ENCODE measurements at places on chromosomes 1 and 21.
A peak's percentile ranks its signal among the peaks of the same experiment; 100 is the strongest.

- DNase-seq, result peak; percentile 62
Observed at GRCh38 chr1:209248649-209249279, 334.8 kb upstream of the CAMK1G start.

DNA sequence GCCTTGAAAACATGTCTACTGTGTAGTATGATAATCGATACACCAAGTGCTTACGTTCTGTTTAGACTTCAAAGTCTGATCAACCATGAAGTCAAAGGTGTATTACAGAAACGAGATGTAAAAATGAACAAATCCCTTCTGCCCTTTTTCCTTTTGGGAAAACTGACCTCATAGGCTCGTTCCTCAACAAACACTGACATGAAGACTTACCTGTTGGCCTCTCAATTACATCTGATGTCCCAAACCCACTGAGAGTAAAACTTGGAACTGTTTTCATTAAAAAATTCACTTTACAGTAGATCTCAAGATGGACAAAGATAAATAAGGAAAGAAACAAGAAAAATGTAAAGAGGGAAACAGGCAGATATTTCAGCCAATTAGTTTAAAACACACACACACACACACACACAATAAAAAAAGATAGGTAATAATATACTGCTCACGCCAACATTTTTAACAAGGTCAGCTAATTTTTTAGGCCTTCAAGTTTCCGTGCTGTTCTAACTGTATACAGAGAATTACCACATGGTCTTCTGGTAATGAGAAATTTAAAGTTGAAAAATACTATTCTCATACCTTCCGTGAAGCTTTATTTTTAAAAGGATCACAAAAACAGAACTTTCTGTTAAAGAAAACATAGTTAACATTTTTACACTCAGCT is 2.1 kb downstream of the HMGN1 start:
- DNase-seq, result no peak

DNA sequence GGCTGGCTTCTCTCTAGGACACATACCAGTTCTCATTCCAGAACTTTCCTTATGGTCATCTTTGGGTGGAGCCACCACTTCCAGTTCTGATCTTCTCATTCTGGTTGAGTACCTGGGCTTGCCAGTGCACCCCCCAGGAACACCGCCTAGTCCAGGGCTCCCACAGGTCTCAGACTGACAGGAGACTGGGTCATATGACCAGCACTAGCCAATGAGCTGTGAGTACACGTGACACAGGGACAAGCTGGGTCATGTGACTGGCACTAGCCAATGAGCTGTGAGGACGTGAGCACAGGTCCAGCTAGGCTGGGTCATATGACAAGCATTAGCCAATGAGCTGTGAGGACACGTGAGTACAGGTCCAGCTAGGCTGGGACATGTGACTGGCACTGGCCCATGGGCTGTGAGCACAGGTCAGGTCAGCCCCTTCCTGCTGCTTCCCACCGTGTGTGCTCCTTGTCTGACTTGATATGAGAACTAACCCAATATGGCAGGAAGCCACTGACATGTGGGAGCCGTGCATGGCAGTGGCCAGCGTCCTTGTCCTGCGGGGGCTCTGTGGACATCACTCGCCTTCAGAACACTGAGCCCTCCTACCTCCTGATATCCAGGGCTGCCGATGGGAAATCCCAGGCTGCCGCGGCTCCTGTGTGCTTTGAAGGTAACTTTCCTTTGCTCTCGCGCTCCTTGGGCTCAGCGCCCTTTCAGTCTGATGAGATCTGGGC is 22.7 kb downstream of the KRTAP10-1 start:
- peak; percentile 50 for DNase-seq

DNA sequence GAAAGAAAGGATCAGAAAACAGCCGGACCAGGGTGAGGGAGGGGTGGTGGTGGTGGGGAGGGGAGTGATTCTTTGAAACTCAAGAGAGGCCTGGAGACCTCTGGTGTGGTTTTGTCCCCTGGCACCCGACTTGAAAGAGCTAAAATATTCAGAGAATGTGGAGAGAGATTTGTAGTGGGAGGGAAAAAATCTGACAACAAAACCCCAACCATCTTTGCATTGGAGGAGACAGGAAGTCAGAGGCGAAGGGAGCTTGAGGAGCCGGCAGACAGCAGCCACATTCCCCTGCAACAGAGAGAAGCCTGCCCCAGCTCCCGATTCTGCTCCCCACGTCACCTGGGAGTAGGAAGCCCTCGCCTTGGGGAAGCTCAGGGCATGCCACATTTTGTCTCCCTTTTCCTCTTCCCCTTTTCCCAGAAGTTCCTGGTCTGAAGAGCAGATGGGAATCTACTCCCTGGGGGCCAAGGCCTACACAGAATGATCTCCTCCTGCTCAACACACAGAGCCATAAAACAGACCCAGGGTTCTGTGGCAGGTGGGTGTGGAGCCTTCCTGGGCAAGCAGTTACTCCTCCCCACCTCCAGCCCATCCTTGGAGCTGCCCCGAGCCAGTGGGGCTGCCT is 84.9 kb downstream of the ITPKB start:
- peak; percentile 38 for DNase-seq

DNA sequence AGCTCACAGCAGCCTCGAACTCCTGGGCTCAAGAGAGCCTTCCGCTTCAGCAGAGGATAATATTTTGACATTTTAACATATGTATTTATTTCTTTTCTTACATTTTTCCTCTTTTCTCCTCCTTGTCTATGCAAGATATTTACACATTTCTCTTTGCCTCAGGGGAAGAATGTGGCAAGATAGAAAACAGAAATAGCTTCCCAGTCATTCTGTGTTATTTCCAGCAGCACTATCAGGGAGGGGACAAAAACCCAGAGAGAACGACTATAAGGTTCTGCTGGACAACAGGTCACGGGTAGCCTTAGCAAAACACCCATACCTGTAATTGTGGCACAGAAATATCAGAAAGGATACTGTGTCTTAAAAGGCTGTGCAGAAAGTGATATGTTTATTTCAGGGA is 7.9 kb downstream of the CD1D start:
- DNase-seq, result no peak

DNA sequence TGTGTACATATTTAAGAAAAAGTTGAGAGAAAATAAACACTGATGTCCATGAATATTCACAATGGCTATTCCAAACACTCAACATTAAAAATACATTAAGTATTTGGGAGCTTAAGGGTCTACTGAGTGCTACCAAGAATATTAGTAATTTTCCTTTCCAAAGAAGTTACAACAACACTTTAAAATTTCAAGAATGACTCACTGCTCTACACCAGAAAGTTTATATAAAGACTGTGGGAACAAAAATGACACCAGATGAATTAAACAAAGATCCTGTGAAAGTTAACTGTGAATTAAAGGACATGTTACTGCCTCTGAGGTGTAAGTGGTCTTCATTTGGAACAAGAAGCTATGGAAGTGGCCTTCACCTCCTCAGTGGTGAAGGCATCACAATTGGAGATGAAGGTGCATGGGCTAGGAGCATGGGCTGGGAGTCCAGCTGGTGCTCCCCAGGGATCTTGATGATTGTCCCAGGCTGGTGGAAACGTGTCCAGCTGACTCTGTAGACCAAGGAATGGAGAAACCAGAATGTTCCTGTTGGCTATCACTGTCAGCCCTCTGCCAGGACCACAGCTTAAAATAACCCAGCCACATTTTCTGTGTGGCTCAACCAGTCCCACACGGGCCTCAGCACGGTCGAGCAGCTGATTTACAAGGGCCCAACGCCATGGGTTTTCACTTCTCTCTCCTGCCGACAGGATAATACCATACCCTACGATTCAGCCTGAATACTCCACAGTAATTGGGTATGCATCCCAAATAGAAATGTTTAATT is 28.8 kb downstream of the TAF5L start:
- peak; percentile 71 for DNase-seq

GRCh38 chr1:39132505-39133339 is 71.8 kb upstream of the MACF1 start:
- DNase-seq, result no peak

DNA sequence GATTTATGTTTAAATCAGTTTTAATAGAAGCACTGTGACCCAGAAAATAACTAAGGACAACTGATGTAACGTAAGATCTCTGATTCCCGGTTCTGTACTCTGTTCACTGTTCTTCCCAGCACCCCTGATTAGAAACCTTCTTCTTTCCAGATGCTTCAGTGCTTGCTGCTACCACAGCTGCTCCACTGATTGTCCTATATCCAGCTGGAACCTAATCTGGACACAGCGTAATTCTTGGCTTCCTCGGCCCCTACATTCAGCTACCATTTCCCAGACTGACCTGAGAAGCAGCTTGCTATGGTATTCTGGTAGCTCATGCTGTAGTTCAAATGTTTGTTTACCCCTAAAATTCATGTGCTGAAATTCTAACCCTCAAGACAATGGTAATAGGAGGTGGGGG is 302.7 kb downstream of the GRIK1 start:
- DNase-seq, result no peak

DNA sequence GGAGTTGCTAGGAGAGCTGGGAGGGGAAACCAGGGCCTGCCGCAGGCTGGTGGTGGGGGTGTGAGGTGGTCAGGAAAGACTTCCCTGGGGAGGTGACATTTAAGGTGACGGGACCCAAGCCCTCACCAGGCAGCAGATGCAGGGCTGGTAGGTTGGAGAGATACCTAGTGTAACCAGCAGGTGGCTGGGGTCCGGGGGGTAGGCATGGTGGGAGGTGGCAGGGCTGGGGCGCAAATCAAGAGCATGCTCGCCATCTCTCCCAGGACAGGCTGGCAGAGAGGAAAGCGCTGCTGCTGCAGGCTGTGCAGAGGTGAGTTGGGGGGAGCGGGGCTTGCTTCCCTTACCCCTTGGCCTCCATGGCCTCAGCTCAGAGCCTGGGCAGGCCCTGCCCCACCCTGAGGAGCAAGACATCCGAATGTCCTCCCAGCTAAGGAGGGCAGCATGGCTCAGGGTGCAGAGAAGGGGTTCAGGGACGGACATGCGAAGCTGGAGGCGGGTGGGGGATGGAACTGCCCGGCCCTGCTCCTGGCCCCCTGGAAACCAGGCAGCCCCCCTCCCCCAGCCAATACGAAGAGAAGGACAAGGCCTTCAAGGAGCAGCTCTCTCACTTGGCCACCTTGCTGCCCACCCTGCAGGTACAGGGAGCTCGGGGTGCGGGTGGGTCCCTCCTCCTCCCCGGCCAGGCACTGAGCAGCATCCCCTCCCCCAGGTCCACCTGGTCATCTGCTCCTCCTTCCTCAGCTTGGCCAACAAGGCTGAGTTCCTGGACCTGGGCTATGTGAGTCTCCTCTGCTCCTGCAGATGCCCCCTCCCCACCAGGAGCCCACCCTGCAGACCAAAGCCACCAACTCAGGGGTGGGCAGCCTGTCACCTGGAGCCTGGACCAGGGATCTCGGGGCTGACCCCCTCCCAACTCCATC is 4.0 kb downstream of the RNF207 start:
- DNase-seq, result no peak

GRCh38 chr1:223226271-223226670 is 83.2 kb upstream of the TLR5 start:
- DNase-seq, result no peak

DNA sequence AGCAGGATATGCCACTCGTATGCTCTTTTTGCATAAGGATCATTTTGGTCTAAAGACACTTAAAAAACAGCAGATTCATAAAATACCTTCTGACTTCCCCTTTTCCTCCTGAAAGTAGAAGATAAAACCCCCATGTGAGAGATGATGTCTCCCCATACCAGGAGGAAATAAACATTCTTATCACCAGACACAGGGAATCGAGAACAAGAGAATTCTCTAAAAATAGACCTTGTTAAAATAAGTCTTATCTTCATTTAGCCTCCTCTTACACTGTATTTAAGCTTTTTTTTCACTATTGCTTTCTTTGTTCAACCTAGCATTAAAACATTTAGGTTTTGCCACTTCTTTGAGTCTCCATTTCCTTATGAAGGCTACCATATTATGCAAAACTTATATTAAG is 709.3 kb downstream of the KCNT2 start:
- no peak for DNase-seq

- no peak for DNase-seq
Observed at GRCh38 chr1:231187571-231187970, 25.7 kb downstream of the TRIM67 start.

DNA sequence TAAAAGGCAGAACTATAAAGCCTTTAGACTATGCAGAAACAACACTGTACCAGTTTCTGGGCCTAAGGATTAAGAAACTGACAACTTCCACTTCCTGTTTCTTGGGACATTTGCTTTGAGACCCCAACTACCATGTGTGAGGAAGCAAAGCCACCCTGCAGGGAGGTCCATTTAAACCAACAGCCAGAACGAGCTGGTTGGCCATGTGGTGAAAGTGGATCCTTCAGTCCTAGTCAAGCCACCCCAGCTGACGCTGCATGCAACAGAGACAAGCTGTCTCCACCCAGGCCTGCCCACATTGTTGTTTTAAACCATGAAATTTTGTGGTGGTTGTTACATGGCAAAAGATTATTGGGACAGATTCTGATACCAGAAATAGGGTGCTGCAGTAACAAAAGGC is 31.8 kb upstream of the SLFNL1 start:
- no peak for DNase-seq
